ENCODE measurements at places on chromosomes 12 and 14.
A peak's percentile ranks its signal among the peaks of the same experiment; 100 is the strongest.

GRCh38 chr14:89899917-89900663 is 54.4 kb downstream of the EFCAB11 start:
- no peak for DNase-seq

DNA sequence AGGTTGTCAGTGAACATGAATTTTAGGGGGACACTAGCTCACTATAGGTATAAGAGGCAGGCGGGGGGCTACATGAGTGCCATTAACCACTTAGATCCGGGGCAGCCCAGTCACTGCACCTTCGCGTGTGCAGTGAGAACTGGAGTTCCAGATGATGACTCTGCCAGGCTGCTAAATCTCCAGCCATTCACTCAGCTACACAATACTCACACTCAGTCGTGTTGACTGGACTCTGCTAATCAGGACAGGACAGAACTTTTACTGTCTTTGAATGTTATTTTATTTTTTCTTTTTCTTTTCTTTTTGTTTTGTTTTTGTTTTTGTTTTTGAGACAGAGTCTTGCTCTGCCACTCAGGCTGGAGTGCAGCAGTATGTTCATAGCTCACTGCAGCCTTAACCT is 465.6 kb downstream of the AACS start:
- DNase-seq = no peak

DNA sequence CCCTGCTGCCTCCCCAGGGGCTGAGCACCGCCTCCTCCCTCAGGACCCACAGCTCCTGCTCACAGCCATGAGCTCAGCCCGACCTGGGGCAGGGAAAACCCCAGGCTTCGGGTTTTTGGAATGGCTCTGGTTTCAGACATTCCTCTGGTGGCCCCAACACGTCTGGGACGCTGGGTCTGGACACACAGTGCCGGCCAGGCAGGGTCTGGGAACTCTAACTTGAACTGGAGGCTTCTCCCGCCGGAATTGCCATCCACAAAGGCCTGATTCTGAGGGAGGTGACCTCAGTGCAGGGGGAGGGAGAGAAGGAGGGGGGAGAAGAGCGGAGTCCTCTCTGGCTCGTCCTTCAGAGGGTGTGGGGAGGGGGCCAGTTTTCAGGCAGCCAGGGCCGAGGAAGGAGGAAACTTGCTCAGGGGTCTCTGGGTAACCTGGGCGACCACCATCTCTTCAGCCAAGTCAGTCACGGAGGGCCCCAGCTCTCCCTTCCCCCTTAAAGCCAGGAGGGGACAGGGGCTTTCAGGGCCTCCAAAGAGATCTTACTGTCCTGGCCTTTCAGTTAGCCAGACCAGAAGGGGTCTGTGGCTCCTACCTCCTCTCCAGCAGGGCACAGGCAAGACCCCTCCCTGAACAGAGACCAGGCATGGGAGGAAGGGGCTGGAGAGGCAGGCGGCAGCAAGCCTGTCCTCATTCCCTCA is 19.4 kb downstream of the NCKAP5L start:
- no peak for DNase-seq

DNA sequence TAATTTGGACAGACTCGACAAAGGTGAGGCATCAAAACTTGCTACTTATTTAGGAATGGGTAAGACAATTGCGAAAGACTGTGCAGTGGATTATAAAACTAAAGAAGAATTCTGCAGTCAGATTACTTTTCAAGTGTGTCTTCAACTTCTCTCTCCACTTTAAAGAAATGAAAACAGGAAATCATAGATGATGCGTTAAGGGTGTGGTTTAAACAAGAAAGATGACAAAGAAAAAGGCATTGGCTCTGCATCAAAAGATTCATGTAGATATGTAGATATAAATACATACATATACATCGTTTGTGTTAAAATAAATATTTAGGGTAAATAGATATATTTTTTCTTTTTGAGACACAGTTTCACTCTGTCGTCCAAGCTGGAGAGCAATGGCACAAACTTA is 74.6 kb upstream of the PARP11 start:
- no peak for DNase-seq

DNA sequence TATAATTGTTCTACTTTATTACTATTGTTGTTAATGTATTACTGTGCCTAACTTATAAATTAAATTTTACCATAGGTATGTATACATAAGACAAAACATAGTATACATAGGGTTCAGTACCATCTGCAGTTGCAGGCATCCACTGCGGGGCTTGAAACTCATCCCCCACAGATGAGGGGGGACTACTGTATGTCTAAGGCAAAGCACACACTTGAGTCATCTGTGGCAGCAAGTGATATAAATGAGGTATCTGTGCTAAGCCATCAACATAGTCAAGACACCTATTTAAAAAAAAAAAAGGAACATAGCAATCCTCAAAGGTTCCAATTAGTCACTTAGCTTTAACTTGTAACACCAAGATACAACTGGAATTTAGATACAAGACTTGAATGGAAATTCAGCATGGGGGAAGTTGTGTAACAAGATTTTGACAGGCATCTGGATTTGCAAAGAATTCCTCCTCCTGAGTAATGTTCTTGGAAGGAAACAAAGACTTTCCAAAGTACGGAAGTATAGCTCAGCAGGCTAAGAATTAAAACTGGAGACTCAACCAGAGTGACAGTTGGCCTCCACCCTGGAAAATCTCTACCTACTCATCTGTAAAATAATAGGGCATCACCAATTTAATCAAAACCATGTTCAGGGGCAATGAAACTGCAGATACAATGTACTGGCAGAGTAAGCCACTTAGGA is 14.9 kb downstream of the DCAF5 start:
- DNase-seq = no peak

- DNase-seq = no peak
Observed at GRCh38 chr12:109815757-109816617, 17.2 kb downstream of the TRPV4 start.

- no peak for DNase-seq
Observed at GRCh38 chr12:10861366-10861765, 12.1 kb upstream of the PRR4 start.

DNA sequence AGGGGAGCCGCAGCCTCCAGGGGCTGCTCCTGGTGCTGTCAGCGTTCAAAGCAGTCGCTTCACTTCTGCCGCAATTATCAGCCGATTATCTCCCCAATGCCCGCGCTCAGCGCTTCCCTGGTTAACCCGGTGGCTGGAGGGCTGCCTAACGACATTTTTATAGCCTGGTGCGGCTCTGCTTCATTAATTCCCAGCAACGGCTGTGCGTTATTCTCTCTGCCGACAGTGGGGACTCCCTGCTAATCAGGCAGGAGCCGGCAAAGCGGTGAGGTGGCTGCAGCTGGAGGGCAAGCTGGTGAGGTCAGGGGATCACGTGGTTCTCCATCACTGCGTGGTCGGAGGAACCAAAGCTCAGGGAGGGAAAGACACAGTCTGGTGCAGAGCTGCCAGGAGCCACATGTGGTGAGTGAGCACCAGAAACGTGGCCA is 62.9 kb downstream of the GLRX5 start:
- peak; percentile 53 for DNase-seq

GRCh38 chr12:106711316-106711715 is 63.2 kb upstream of the RIC8B start:
- no peak for DNase-seq

GRCh38 chr12:131828671-131829355 is 620 bp downstream of the MMP17 start:
- DNase-seq = no peak

DNA sequence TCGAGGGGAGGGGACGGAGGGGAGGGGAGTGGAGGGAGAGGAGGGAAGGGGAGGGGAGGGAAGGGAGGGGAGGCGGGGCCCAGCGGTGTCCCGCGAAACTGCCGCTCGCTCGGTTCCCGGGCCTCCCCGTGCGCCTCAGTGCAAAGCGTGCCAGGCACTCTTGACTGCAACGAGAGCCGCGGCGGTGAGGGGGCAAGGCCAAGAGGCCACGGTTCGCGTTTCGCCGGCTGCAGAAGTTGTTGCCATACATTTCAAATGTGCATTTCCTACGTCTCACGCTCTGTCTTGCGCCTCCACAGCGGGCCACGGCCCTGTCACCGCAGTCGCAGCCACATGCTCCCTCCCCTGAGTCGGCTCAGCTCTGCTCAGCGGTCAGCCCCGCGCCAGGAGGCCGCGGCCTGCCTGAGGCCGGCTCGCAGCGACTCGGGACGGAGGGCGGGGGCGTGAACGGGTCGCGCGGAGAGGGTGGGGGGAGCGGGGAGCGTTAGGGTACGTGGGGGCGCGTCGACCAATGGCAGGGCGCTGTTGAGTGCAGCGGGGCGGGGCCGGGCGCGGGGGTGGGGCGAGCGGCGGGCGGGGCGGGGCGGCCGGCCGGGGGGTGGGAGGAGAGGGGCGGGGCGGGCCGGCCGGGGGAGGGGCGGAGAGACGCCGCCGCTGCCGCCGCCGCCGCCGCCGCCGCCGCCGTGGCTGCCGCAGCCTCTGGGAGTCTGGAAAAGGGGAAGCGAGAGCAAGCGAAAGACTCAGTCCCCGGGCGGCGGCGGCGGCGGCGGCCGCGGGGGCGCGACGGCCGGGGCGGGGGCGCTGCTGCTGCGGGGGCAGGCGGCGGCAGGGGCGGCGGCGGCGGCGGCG is at the start of gene PPP2R5C:
PPP2R5C (plus strand) TSS at position 678 of the 849 bp plus-strand sequence. CDS start 185 bp downstream, outside the sequence.
- DNase-seq = peak; percentile 76

DNA sequence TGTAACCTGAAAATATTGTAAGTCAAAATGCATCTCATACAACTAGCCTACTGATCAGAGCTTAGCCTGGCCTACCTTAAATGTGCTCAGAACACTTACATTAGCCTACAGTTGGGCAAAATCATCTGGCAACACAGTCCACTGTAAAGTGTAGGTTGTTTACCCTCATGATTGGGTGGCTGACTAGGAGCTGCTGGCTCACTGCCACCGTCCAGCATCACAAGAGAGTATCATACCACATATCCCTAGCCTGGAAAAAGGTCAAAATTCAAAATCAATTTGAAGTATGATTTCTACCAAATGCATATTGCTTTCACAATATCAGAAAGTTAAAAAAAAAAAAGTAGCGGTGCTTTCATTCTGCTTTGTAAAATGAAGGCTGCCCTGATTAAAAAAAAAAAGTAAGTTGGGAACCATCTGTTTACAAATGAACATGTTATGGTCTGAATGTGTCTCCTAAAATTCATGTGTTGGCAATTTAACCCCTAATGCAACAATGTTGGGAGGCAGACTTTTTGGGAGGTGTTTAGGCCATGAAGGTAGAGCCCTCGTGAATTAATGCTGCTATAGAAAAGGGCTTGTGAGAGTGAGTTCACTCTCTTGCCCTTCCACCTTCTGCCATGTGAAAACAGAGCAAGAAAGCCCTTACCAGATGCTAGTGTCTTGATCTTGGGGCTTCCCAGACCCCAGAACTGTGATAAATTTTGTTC is 211.8 kb downstream of the PPM1H start:
- DNase-seq = no peak

GRCh38 chr12:13371367-13371766 is 174.8 kb downstream of the EMP1 start:
- DNase-seq = no peak

DNA sequence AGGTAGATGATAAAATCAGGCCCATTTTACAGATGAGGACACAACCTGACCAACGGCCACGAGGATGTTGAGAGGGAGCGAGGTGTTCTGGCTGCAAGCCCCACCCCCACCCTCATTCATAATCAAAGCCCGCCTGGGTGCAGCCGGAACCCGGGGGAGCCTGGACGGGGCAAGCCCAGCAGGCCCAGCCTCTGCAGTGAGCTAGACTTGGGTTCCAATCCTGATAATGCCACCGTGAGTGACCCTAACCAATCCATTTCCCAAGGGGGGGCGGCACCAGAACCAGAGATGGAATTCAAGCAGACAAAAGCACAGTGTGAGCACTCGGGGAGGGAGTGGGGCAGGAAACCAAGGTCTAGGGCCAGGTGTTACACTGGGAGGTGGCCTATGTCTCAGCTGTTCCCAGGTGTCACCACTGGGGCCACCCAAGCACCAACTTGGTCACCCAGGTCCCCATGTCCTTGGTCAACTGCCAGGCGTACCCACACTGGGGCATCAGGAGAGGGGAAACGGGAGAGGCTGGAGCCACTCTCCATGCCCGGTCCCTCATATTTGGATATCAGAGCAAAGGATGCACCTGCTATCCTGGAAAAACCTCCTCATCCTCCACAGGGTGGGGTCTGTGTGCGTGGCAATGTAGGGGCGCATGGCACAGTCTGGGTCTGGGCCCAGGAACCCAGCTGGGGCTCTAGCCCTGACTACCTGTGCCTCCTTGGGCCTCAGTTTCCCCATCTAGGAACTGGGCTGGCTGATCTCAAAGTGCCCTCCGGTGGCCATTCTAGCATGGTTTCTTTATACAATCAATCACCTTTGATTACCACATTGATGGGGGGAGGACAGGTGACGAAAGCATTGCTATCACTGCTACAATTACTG is 58.4 kb downstream of the FAM222A start:
- DNase-seq = no peak
